ENCODE measurements at places on chromosomes 1 and 21.
A peak's percentile ranks its signal among the peaks of the same experiment; 100 is the strongest.

GRCh38 chr1:93051961-93052360, 27.1 kb upstream of the MTF2 start:
- no peak for DNase-seq

DNA sequence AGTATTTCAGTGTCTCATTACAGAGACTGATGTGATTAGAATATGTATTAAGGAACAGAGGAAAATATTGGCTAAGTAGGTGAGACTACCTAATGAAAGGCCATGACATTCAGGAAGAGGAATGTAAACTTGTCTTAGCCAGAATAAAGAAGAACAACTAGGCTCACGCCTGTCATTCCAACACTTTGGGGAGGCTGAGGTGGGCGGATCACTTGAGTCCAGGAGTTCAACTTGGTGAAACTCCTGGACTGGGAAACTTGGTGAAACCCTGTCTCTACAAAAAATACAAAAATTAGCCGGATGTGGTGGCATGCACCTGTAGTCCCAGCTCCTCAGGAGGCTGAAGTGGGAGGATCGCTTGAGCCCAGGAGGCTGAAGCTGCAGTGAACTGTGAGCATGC, 14.8 kb upstream of the CACYBP start:
- DNase-seq: no peak

DNA sequence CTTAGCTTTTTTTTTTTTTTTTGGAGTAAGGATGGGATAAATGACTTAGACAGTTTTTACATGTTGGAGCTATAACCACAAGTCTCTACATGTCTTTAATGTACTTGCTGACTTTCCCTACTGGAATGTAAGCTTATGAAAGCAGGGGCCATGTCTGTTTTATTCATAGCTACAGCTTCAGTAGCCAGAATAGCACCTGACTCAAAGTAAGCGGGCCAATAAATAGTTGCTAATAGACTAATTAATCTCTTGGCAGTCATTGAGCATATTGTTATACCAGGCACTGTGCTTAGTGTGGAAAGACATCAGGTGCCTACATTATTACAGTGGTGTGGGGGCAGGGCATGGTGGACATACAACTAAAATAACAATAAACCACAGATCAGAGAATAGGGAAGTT, 84.4 kb upstream of the HOOK1 start:
- no peak for DNase-seq

DNA sequence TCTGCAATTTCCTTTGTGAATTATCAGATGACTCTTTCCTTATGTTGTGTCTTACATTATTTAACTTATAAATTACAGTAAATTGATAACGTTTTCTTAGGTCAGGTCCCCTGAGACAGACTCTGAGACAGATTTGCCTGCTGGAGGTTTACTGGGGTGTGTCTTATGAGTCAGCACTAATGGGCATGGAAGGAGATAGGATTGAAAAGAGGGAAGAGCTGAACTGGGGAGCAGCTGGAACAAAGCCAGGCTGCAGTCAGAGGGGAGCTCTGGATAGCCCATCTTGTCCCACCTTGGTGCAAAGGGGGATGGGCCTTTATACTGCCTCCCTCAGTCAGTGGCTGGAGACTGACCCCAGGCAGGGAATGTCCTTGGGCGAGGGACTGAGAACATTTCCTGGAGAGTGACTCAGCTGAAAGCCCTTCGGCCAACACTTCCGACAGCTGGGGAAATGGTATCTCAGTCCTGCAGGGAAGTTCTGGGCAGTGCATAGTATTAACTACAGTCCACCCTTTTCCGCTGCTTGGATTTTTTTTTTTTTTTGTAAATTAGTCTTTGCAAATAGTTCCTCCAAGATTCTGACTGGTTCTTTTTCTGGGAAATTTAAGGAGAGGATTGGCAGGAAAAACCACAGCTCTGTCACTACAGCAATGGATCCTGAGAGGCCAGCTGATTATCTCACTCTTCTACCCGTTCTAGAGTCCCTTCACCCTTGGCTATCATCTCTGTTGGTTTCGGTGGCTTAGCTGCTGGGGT, 39.1 kb upstream of the CDC42BPA start:
- no peak for DNase-seq

GRCh38 chr1:199242147-199242546, 603.3 kb downstream of the PTPRC start:
- no peak for DNase-seq

- DNase-seq: no peak
Observed at GRCh38 chr21:32979598-32980268, 46.0 kb upstream of the OLIG2 start.

DNA sequence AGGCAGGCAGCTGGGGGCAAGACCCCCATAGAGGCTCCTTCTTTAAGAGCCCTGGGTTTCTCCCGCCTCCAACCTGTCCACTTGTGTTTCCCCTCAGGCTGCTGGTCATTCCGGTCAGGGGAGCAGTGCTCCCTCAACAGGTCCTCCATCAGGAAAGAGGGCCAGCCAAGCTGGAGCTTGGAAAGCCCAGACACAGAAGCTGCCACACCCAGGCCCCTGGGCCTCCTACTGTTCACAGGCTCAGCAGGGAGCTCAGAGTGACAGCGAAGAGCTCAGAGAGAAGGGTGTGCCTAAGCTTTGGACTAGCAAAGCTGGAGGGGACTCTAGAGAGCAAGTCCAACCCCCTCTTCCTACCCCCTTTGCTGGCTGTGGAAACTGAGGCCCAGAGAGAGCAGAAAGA, 10.3 kb upstream of the CDCP2 start:
- no peak for DNase-seq

GRCh38 chr1:226154593-226154992, 31.9 kb downstream of the ACBD3 start:
- no peak for DNase-seq

GRCh38 chr1:43878440-43878839, 55.2 kb upstream of the ARTN start:
- DNase-seq: no peak

DNA sequence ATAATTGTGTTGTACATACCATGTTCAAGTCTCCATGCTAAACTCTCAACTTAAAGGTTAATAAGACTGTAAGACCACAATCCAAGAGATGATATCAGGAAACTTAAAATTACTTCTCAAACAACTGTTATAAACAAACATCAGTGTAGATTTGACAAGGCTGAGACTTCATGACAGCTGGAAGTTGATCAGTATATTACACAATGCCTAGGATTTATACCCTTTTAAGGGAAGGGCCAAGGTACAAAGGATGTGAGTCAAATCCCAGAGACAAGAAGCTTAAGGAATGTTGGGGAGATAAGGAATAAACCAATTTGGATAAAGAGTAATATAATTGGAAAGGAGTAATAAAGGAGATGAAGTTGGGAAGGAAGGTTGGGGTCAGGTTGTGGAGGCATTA, 98.8 kb downstream of the LBR start:
- DNase-seq: no peak

DNA sequence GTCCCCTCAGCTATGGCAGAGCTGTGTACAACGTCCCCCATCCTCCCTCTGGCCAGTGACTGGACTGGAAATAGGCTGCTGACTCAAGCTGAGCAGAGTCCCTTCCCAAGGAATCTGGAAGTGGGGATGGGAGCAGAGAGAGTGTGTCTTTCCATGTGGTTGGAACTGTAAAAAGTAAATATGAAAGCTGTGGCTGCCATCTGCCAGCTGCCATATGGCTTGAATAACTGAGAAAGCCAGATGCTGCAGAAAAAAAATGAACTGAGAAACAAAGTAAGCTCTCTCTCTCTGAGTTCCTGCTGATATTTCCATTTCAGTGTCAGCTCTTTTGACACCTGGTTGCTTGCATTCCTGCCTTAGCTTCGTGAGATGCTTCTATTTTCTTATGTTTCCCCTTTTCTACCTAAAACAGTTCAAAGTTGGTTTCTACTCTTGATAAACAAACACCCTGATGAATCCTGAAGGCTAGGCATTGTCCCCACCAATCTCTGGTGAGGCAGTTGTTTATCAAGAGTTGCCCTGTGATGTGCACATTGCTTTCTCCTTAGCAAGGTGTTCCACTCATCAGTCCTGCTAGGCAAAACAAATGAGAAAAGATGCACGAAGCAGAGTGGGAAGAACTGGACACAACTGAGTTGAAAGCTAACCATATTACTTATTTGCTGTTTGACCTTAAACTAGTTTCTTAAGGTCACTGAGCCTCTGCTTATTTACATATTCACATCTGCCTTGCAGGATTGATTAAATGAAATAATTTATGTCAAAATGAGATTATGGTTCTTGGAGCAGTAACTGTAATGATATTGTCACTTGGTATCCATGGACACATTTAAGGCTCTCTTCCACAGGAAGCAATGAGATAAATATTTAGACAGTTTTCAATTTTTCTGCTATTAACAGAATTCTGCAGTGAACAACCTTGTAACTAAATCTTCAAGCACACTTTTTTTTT, 16.6 kb upstream of the DR1 start:
- no peak for DNase-seq

DNA sequence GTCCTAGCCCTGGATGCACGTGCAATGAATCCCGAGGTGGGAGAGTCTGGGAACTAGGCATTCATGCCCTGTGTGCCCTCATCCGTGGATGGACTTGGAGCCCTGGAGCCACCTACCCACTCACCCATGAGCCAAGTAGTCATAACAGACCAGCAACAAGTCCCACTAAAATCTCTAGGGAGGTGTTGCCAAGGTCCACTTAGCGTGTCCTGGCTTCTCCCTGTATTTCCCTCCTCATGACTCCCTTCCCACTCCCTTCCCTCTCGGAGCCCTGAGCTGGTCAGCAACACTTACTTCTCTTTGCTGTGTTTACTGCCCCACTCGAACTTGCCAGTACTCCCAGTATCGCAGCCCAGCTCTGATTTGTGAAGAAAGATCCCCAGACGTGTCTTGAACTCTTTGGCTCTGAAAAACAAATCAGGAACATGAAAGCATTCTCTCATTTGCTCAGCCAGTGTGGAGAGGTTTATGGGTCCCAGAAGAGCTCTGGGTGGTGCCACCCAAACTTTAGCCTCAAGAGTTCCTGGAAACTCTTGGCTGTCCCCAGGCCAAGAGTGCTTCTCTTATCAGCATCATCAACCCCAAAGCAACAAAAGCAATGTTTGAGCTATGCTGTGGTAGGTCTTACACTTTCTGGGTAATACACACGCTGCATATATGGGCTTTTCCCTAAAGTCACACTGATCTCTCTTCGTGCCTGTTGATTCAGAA, 1.1 kb downstream of the RGS16 start:
- DNase-seq: no peak

GRCh38 chr1:156480411-156481192, 20.0 kb downstream of the MEF2D start:
- DNase-seq: peak; percentile 16

GRCh38 chr1:22782406-22782805, 71.8 kb downstream of the EPHB2 start:
- DNase-seq: no peak

GRCh38 chr21:18041012-18041411, 203.6 kb upstream of the CHODL start:
- DNase-seq: no peak

GRCh38 chr1:26857473-26858060, 5.4 kb upstream of the SFN start:
- no peak for DNase-seq

GRCh38 chr1:155286544-155286943, 9.3 kb downstream of the HCN3 start:
- no peak for DNase-seq

GRCh38 chr1:60911966-60912697, 170.2 kb upstream of the NFIA start:
- DNase-seq: no peak

GRCh38 chr21:29511096-29511495, 212.4 kb downstream of the BACH1 start:
- DNase-seq: no peak

DNA sequence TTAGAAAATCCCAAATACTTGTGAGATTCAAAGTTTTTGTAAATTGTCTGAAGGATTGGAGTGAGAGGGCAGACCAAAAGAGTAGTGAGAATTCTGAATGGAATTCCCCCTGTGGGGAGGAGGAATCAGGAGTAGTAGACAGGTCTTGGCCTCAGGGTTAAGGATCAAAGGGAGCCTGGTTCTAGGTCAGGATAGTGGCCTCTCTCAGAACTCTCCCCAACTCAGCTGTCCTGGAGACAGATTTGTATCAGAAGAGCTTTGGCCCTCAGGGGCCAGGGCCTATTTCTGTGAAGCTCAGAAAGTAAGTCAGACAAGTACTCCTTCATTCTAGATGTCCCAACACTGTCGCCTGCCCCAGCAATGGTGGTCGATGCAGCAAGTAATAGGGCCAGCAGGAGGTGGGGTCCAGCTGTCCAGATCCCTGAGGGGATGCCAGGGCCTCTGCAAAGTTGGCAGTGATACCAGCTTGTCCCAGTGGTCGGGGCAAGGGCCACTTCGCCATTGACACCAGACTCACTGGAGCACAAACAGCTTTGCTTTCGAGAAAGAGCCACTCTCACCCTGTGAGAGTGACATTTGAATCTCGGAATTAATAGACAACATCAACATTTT, 115.2 kb downstream of the SLC25A24 start:
- no peak for DNase-seq

GRCh38 chr1:58904299-58905125, 120.7 kb upstream of the JUN start:
- DNase-seq: no peak

DNA sequence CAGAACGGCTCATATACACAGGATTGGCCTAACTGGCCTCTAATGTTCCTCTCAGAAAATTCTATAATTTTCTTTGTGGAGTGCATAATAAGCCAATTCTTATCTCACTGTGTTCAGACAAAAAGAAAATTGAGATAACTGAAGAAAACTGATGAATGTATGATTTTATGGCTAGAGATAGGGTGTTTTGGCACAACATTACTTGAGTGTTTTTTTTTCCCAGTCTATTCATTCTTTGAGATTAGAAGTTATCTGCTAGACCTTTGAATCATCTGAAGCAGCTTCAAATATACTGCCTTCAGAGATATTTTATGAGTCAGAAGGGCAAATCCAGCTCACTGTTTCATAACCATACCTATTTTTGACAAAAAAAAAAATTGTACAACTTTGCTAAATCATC, 85.6 kb downstream of the VAV3 start:
- no peak for DNase-seq

- DNase-seq: no peak
Observed at GRCh38 chr1:37575692-37576091, 19.0 kb downstream of the DNALI1 start.

DNA sequence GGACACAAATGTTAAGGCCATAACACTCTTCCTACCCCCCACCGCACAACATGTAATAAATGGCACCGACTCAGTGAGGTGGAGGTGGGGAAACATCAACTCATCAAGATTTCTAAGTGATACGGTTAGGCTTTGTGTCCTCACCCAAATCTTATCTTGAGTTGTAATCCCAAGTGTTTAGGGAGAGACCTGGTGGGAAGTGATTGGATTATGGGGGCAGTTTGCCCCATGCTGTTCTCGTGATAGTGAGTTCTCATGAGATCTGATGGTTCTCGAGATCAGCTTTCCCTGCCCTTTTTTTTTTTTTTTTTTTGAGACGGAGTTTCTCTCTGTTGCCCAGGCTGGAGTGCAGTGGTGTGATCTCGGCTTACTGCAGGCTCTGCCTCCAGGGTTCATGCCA, 51.0 kb upstream of the ACTL8 start:
- DNase-seq: no peak

GRCh38 chr1:2881556-2881955, 80.1 kb upstream of the TTC34 start:
- no peak for DNase-seq

DNA sequence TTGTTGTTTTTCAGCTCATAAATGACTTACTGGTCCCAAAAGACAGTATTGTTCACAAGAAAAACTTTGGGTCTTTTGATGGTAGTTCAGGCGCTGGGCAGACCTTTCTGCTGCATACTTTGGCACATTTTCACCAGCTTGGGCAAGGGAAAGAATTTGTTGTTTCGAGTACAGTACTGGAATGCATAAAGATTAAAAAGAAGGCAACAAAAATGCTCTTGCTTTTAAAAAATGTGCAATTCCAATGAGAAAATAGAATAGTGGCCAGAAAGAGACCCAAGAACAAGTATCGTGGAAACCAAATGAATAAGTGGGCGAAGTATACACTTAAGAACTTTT, 56.0 kb downstream of the CLIC6 start:
- no peak for DNase-seq

Data from NCI-H1048 (cell line).